SIG-M5 (cell line): ENCODE measurements at places on chromosomes 12 and 14.

DNA sequence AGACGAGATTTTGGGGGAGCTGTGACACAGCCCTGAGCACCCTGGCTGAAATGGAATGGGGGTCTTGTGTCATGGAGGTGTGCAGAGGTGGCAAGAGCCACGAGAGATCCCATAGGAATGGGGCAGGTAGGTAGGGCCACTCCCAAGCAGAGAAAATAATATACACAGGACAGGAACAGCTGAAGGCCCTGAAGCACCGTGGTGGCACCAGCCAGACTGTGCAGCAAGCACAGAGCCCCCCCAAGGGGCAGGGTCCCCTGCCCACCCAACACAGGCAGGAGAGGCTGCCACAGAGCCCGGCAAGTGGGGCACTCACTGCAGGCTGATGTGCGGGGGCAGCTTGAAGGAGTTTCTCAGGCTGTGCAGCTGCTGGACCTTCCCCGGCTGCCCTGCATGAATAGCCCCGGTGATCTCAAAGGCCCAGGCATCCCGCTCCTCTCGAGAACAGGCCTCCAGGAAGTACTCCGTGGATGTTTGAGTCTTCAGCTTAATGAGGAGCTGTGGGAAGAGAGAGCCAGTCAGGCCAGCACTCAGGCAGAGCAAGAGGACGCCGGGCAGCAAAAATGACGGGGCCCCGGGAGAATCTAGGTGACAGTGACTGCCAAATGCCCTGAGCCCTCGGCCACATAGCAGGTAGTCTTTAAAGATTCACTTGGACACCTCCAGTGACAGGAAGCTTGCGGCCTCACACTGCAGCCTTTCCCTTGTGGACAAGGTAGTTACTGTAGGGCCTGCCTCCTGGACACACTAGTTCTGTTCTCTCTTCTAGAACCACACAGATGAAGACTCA lies 16.7 kb downstream of the PLEK2 start:
- no peak for DNase-seq

GRCh38 chr14:68312884-68313610 lies 479.8 kb downstream of the ZFP36L1 start:
- no peak for DNase-seq

DNA sequence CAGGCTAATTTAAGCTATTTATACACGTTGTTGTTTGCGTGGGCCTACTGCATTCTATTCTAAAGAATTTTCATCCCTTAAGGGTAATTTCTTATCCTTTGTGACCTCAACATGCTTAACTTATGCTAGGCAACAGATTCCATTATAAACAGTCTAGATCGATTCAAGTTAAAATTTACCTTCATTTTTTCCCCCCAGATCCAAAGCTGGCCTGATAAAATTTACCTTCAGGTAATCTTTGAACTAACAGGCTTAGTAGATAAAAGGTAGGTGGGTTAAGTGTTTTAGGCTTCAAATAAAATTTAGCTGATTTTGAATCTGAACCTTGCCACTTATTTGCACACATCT lies 389 bp upstream of the CCNB1IP1 start:
- DNase-seq, result no peak

- no peak for DNase-seq
Observed at GRCh38 chr12:57898308-57898970, 42.9 kb upstream of the ATP23 start.

DNA sequence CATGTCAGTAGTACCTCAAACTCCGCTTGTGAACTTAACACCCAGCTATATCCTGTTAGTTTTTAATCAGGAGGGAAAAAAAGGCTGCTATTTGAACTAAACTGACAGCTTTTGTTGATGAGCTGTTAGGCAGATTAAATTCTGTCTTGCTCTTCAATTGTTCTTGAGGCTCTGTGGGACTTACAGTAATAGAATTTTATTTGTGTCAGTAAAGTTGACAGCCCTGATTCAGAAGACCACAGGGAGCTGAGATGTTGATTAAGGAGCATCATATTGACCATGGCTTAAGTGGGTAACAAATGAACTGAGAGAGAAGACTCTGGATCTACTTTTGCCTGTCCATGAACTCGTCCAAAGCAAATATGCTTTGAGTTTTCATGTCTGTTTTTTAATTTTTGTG lies 622.9 kb downstream of the DIO2 start:
- no peak for DNase-seq

DNA sequence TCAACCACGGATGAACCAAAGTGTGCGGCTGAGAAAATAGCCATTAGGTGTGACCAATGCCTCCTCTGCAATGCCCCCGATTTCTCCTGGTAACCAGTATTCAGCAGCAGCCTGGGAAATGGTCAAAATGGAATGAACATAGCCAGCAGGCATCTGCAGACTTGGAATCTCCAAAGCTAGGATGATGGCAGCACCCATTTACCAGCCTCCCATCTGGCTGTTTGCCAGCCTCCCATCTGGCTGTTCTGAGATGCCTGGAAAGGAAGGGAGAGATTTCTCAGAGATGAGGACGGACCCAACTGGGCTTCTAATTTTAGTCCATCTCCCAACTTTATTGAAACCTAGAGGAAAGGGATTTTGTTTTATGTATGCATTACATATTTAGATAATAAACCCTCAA lies 16.2 kb downstream of the CLMN start:
- DNase-seq, result no peak

DNA sequence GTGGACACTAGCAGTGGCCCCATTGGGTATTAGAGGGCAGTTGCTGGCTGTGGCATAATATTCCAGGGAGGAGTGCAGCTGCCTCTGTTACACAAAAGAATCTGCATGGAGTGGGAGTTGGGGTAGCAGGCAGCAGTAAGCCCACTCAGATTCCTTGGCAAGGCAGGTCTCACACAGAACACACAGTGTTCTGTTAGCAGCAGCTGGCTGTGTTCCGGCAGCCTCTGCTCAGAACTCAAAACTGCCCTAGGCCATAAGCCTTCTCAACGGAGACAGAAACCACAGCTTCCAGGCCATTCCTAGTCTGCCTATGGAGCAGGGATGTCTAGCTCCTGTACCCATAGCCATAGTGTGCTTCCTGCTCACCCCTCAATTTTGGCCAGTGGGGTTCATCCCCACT lies 1085.4 kb downstream of the SLC6A15 start:
- DNase-seq, result no peak

- no peak for DNase-seq
Observed at GRCh38 chr14:47103771-47104170, 452.2 kb upstream of the RPL10L start.

DNA sequence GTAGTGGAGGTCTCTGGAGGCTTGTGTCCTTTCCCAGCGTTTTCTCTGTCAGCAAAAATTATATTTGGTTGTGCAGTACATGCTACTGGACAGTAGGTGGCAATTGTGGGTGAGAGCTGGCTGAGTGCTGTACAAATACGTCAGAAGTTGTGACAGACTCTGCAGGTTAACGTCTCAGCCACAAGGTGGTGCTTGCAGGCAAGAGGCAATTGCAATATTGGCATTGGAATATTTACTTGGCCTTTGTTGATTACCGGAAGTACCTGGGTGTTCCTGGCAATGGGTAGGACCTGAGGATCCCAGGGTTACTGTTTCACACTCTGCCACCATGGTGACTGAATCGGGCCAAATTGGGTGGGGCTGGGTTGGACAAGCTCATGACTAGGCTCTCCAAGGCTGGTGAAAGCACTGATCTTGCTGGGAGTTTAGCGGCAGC lies 333.9 kb upstream of the LMO3 start:
- peak; percentile 51 for DNase-seq

GRCh38 chr12:68491204-68491960 lies 119.3 kb upstream of the RAP1B start:
- DNase-seq, result no peak

- no peak for DNase-seq
Observed at GRCh38 chr12:131066207-131066885, 112.6 kb downstream of the ADGRD1 start.

DNA sequence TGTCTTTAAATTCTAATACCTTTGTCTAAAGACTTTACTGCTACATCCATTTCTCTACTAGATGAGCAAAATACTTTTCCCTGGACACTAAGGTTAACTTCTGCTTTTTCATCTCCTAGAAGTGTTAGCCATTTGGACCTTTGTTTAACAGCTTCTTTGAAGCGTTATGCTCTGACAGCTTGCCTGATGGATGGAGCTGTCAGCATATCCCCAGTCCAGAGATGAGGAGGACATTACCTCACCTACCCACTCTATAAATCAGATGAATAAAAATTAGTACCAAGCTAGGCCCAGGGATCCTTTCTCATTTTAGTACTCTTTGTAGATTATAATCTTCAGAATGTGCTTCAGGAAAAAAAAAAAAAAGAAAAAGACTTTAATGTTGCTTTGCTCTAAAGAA lies 222.7 kb downstream of the PELI2 start:
- DNase-seq, result no peak

DNA sequence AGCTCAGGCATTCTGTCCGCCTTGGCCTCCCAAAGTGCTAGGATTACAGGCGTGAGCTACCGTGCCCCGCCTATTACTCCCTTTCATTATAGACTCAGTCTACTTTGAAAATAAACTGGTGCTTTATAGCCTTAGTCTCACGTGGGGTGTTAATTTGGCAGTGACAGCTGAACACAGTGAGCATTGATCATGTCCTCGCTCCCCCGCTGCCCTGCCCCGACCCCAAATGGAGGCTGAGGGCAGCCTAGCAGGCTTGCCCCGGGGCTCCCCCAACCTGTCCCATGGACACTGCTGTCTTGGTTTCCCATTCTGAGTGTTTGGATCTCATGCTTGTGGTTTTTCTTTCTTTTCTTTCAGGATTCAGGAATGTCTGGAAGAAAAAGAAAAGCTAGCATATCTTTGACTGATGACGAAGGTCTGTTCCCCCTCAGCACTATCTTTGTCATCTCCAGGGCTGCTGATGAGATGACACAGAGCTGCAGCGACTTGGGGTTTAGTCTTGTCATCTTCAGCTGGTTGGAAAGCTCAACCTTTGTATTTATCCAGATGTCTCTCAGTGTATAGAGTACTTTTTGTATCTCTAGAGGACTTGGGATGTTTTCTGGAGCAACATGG lies 42.2 kb downstream of the EP400 start:
- no peak for DNase-seq

GRCh38 chr12:132653567-132654290 lies 33.4 kb downstream of the POLE start:
- no peak for DNase-seq

DNA sequence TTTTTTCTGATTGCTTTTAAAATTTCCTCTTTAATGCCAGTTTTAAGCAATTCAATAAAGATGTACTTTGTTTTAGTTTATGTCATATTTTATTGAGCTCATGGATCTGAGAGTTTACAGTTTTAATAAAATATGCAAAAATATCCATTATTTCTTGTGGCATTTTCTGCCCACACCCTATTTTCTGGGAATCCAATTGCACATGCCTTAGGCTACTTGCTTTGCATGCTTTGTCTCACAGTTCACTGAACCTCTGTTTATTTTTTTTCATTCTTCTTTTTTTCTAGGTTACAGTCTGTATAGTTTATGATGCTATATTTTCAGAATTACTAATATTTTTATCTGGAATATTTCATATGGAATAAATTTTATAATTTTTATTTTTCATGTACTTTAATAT lies 1258.0 kb downstream of the FSCB start:
- no peak for DNase-seq

DNA sequence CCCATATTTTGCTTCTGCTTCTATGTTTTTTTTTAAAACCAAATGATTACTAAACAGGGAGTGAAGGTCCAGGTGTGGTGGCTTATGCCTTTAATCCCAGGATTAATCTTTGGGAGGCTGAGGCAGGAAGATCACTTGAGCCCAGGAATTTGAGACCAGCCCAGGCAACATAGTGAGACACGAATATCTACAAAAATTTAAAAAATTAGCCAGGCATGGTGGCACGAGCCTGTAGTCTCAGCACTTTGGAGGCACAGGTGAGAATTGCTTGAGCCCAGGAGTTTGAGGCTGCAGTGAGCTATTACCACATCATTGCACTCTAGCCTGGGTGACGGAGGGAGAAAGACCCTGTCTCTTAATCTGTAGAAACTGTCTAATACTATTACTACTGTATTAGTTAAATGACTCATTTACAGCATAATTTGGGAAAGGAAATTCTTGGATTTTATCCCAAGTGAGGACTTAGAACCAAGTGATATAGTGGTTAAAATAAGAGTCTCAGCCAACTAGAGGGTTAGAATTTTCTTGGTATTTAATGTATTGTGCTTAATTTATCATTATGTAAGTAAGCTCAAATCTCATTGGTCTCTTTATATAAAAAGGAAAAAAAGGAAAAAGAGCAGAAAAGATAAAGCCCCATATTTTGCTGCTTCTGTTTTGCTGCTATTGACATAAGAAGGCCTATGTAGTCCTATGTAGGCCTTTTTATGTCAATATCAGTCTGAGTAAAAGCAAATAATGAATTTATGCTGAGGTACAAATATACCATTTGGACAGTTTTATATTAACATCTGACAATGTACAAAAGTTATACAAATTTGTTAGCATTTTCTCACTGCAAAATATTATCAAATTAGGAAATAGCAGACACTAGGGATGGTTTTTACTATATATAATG lies 163.4 kb downstream of the RAD51B start:
- DNase-seq, result no peak

DNA sequence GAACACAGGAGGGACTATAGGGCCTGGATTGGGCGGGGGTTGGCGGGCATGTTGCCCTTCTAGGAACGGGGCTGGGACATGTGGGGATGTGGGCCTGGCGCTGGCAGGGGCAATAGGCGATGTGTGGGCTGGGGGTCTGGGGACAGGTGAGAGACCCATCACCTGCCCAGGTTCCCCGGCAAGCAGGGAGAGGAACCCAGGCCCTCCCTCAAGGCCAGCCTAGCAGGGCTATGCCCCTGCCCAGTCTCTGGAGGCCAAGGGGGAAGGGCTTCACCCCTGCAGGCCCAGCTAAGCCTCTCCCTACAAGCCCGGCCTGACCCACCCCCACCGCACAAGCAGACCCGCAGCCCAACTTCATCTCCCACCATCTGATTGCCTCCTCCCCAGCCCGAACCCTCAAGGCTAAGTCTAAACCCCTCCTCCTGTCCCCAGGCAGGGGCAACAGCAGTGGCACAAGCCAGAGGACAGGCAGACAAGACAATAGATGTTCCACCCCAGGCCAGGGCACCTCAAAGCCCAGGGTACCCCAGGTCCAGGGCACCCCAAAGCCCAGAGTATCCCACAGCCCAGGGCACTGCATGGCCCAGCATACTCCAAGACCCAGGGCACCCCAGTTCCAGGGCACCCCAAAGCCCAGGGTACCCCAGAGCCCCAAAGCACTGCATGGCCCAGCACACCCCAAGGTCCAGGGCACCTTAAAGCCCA lies 6.5 kb downstream of the JAG2 start:
- no peak for DNase-seq

- DNase-seq, result no peak
Observed at GRCh38 chr14:39877577-39878190, 445.5 kb upstream of the FBXO33 start.

DNA sequence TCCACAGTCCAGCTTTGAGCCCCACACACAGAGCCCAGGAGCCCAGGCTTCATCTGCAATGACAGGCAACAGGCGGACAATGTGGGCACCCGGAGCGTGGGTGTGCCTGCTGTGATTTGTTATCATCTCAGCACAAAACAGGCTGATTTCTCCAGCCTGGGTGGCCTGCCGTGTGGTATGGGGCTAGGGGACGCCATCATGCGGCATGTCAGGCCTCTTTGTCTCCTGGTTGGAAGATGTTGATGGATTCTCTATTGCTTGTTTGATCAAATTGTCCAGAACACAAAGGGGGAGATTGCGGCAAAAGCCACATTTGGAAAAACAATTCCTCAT lies 147.1 kb downstream of the KIF26A start:
- DNase-seq, result no peak
